ENCODE measurements at places on chromosomes 7 and 10.

DNA sequence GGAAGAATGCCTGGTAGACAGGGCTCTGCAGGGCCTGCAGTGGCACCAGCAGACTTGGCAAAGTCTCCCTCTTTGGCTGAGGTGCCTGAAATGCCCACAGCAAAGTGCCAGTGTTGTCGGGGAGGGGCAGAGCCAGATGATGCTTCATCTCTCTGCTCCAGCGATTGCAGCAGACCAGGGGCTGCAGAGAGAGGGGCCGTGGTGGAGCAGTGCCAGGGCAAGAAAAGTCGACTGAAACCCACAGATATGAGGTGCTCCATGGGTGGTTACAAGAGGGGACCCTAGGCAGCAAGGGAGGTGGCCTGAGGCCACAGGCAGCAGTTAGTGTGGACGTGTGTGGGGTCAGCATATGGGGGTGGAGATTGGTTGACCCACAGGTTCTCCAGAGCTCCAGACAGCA is 123.5 kb upstream of the SHH start:
- DNase-seq: no peak

DNA sequence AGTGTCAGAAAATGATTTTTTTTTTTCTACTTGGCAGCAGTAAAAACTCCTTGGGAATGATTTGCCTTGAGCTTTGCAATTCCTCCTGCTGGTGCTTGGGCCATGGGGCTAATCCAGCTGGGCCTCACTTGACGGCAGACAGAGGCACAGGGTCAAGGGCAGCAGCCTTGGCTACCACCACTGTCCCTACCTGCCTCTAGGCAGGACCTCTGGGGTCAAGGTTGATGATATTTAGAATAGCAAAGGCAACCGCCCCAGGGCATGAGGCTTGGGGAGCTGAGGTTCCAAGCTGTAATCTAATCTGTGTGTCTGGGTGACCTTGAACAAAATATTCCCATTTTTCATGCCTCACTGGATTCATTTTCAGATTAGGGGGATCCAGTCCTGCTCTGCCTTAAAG is 327.4 kb downstream of the PLXNA4 start:
- DNase-seq: no peak

DNA sequence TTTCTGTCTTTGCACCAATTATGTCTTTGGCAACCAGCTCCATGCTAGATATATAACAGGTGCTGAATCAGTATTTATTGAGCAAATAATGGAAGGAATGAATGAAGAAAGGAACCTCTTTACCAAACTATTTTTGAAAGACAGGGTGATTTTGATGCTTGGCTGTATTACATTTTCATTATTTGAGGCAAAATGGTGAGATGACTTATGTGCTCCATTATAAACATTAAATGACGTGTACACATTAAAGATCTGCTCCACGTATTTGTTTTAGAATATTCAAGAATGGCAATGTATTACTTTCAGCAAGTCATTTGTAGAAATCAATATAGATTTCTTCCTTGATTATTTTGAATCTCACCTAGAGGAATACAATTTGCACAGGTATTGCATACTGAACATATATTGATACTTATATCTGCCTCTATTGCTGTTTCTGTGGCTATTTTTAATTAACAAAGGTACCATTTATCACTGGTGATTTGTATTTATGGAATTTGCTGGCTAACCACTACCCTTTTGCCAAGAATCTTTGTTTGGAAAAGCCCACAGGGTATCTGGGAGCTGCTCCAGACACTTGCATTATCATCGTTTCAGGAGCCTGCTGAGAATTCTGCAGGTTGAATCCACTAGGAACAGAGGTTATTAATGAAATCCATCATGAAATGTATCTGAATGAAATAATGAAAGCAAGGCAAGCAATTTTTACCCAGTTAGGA is 92.2 kb downstream of the SEMA3C start:
- DNase-seq: peak; percentile 25

GRCh38 chr7:130529417-130529816 is 37.5 kb downstream of the MEST start:
- DNase-seq: peak; percentile 2

GRCh38 chr7:31788445-31788844 is 101.4 kb downstream of the PPP1R17 start:
- peak; percentile 7 for DNase-seq

DNA sequence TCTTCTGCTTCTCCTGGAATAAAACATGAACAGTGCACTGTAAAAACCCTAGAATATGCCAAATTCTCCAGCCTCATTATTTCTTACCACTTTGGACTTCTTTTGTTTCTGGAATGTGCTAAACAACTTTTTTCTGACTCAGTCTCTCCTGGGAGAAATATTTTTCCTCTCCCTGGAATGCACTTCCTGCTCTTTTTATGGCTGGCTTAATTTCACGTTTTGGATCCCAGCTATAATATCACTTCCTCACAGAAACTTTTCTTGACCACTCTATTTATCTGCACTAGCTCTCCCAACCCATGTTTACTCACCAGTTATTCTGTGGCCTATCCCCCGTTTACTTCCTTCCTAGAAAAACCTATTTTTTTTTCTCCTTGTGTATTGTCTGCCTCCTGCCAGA is 26.7 kb downstream of the ABCB5 start:
- DNase-seq: no peak

- DNase-seq: no peak
Observed at GRCh38 chr10:131689954-131690757, 210.7 kb upstream of the PPP2R2D start.

- no peak for DNase-seq
Observed at GRCh38 chr7:135965602-135966001, 11.6 kb downstream of the MTPN start.

GRCh38 chr10:96608805-96609204 is 22.0 kb upstream of the TM9SF3 start:
- DNase-seq: no peak

DNA sequence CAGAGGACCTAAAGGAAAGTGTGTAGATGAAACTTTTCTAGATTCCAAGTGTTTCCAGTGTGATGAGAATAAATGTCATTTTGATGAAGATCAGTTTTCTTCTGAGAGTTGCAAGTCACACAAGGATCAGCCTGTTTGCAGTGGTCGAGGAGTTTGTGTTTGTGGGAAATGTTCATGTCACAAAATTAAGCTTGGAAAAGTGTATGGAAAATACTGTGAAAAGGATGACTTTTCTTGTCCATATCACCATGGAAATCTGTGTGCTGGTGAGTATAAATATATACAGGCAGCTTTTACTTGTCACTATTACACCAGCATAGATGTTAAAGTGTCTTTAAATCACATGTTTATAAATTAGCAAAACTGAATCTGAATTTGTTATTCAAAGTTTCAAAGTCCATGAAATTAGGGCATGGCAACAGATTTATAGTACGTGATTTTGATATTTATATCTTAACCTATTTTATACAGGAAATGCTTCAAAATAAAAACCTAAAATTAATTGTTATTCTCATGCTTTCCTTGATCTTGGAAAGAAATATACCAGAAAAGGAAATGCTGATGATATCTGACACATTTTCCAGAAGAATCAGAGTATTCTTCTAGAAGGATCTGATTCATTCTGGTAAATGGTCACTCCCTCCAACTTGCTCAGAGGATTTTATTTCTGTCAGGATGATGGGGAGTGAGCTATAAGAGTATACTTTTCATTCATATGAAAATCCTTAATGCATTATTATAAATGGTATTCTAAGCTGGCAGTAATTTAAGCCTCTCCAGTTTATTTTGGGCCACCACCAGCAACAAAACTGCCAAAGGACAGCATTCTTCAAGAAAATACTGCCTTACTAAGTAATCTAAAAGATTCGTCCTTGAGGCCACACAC is 71.4 kb downstream of the ITGB8 start:
- DNase-seq: peak; percentile 62

DNA sequence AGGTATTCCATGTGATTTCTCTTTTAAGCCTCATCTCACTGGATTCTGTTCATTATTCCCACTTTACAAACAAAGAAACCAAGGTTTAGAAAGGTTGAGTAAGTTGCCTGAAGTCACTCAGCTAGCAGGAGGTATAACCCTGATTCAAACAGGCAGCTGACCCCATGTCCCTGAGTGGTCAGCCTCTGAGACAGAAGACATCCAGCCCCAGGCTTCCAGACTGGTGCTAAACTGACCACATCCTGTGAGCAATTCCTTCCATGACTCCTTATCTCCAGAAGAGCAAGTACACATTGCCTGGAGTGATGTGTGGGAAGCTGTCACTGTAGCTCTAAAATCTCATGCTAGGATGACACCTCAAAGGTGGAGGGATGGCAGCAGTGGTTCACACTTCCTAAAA is 3.7 kb downstream of the PLPP4 start:
- DNase-seq: peak; percentile 80

DNA sequence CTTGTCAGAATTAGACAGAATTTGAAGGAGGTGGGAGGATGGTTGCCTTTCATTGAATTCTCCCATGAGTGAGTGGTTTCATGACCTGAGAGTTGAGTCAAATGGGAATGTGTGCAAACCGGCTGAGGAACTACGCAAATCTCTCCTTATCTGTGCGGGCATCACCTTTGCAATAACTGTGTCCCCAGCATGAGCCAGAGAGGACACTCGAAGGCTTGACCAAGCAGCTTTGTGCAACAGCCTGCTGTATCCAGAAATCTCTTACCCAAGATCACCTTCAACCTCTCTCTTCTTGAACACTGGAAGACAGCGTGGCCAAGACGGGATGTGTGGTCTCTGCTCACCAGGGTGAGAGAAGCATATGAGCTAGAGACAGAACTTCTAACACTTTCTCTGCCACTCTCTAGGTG is 93.8 kb upstream of the IKZF1 start:
- DNase-seq: no peak
